ENCODE measurements at places on chromosomes 2 and 18.

GRCh38 chr2:111058264-111058663, 62.5 kb upstream of the BCL2L11 start:
- no peak for DNase-seq

GRCh38 chr2:19902216-19902740, 495 bp upstream of the TTC32 start:
- no peak for DNase-seq

DNA sequence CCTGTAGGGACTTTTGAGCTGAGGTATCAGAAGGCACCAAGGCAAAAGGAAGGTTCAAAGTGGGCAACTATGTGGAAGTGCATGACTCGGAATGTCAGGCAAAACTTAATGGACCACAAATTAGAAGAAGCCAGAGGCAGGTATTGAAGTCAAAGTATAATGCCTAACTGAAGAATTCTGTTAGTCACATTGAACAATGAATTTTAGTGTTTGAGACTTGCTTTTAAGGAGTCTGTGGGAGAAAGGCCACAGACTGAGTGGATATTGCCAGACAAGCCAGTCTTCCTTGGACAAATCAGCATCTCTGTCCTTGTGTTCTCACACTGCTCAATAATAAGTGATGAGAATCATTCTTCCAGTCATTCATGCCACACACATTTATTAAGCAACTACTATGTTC, 498.9 kb downstream of the STK39 start:
- no peak for DNase-seq

DNA sequence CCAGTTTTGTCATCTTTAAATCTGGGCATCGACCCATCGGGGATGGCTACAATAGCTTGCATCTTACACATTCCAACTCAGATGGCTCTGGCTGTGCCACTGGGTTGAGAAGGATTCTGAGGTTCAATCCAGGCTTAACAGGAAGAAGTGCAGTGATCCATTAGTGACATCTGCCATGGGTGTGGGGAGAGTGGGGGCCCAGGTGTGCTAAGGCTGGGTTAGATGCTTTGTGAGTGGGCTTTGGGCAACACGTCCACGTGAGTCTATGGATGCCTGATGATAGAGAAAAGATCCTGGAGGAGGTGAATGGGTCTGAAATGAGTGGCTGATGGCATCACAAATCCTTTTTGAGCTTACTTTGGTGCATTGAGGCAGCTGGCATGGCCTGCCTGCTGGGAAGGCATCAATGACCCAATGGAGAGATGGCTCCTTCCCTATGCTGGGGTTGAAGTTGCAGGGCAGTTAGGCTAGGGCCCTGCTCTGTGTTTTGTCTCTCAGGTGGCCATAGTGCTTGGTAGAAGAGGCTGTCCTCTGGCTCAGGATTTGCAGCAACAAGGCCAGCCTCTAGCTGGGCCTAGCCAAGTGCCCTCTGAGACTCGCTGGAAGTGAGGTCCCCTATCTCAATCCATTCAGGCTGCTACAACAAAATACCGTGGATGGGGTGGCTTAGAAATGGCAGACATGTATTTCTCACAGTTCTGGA, 56.7 kb downstream of the HS1BP3 start:
- DNase-seq = no peak

DNA sequence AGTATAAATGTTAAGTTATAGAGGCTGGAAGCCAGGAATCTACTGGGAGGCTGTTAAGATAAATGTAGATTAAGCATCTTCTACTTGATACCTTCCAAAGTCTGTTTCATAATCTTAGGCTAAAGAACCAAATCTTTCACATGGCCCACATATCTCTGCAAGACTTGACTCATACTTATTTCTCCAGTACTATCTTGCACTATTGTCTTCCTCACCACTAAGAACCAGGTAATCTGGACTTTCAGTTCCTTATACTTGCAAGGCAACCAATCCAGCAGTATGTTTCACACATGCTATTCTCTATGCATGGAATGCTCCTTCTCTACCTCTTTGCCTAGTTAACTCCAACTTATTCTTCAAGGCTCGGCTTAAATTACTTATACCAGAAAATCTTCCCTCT, 62.2 kb downstream of the RBMS1 start:
- DNase-seq = no peak

DNA sequence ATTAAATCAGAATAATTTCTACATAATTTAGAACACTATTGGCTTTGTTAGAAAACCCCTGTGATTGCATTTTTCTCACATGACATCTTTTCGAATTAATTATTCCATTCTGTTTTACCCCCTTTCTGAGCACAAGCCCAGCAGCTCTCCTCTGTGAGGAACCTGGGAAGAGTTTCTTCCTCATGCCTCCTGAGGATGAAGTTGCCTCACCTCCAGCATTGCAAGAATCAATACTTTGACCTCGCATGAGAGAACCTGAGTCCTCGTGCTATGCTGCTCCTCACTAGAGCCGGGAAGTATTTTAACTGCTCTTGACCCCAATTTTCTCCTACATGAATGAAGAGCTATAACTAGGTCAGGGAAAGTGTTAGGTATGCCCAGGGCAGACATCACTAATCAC, 77.1 kb upstream of the RAPH1 start:
- no peak for DNase-seq

DNA sequence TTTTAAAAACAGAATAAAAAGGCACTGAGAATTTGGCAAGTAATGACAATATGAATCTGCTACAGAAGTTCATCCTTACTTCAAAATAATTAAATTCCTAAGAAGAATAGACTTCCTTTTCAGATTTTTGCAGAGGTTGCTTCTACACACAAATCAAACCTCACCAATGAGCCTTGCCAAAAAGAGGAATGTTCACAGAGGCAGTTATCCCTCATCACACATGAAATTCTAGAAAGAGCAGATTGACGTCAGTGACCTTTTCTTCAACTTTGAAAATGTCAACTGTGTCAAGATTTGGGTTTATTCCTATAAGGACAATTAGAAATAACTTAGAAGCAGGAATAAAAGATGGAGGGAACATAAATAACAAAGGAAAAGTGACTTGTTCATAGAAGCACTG, 64.6 kb downstream of the MBD2 start:
- no peak for DNase-seq

Measured in T-helper 9 cell (primary cell).